ENCODE measurements at places on chromosomes 16 and 17. TPM values are rescaled to one million over a fixed set of nuclear protein-coding genes. Genes with fewer than 3 reads are reported as not detected.

ZACN gene
- not detected for total RNA-seq

SMIM5 gene
- total RNA-seq = under 0.01 TPM

NACA2 gene
- not detected for total RNA-seq

PIRT gene
- total RNA-seq = not detected

HOXB1 gene
- total RNA-seq = not detected

MPO gene
- total RNA-seq = not detected

KRTAP3-1 gene
- not detected for total RNA-seq

- peak; percentile 81 for DNase-seq
Measured at GRCh38 chr16:25126820-25127232, 15.3 kb downstream of the LCMT1 start.

- DNase-seq = peak; percentile 72
Measured at GRCh38 chr17:77125432-77125901, 15.3 kb upstream of the SEC14L1 start.

DNA sequence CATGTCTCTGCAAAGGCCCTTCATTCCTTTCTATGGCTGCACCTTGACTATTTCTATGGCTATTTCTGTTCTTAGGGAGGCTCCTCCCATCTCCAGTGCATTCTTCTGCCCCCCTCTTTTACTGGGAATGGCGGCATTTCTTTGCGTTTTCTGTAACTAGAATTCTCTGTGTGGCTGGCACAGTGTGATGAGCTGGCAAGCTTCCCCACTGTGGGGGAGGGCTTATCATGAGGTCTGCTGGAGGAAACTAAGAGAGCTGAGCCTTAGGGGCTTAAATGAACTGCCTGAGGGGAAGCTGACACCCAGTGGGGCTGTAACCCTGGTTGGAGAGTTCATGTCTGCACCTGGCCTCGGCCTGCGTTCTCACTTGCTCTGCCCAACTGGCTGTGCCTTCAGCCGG is 1.5 kb upstream of the CARD14 start:
- DNase-seq = no peak

- DNase-seq = no peak
Measured at GRCh38 chr16:81881228-81881627, 102.1 kb downstream of the PLCG2 start.

GRCh38 chr16:54673313-54673712 is 257.4 kb upstream of the IRX5 start:
- no peak for DNase-seq

DNA sequence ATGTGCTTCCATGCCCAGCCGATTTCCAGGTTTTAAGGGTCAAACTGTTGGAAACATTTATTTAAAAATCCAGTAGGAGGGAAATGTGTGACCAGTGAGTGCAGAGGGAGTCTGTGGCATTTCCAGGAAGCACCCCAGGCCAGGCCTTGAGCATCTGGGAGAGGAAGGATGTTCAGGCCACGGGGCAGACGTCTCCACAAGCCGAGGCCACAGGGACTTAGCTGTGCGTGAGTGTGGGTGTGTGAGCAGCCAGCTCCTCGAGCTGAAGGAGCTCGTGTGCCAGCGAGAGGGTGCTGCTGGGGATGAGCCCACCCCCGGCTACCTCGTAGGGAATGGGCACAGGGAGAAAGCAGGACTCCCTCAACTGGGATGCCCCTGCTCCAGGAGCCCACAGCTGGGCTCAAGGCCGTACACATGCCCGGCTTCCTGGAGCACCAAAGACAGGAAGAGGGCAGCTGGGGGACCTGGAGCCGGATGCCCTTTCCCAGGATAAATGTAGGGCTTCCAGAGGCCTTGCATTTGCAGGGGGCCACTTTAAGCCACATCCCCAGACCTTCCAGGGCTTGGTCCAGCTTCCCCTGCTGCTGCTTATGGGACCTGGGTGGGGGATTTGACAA is 12.5 kb downstream of the NPTX1 start:
- DNase-seq = no peak

GRCh38 chr17:82249896-82250581 is 21.2 kb downstream of the SLC16A3 start:
- DNase-seq = no peak

- no peak for DNase-seq
Measured at GRCh38 chr17:8019166-8019565, 16.8 kb downstream of the GUCY2D start.

- no peak for DNase-seq
Measured at GRCh38 chr16:69260506-69260905, 50.6 kb upstream of the VPS4A start.

DNA sequence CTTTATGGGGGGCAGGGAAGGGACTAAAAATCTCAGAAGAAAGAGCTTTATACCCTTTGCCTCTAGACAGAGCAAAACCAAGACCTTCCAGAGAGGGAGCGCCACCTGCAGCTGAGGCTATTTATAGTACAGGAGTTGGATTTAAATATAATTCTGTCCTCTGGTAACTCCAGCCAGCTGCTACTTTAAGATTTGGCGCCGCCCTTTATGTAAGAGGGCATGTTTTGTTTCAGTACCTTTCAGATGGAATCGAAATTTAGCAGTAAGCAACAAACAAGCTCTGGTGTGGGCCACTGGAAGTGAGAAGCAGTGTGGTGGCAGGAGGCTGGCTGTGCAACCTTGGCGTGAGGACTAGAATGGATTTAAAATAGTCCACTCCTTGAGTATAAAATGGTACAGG is 5.2 kb upstream of the GUCY2D start:
- DNase-seq = peak; percentile 53

GRCh38 chr16:52629296-52629695 is 82.4 kb upstream of the TOX3 start:
- DNase-seq = no peak

DNA sequence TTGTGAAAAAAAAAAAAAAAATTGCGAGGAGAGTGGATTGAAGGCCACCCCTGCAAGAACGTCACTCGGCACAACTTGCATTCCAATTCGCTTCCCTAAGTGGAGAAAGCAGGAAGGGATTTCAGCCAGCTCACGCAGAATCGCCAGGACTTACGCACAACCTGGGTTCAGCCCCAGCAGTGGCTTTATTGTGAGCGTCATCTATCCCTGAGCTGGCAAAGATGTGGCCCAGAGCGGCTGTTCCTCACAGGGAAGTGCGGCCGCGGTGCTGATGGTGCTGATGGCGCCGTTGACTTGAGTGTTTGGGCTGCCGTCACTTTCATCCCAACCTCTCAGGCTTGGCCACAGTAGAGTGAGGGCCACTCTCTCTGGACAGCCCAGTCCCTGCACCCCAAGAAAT is 197.6 kb downstream of the NTN1 start:
- no peak for DNase-seq

DNA sequence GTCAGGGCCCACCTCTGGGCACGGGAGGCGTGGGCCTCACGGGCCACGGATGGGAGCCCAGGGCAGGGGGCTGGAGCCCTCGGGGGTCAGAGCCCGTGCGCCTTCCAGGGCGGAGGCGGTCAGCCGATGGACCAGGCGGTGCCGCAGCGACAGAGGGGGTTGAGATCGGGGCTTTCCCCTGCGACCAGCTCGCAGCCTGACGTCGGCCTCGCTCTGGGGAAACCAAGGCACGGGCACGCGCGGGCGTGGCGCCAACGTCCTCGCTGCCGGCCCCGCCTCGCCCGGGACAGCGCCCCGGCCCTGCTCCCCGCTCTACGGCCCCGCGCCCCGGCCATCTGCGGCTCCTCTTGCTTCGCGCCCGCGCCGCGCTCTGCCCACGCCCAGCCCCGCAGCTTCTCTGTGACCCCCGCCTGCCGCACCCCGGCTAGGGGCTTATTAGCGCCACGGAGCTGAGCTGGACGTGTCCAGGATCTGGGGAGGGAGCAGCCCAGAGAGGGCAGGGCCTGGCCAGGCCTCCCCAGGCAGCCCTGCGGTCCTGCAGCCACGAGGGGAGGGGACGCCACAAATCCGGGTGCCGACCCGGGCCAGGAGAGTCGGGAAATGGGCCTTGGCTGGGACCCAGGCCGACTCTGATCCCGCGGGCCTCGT is 13.5 kb downstream of the ACTG1 start:
- no peak for DNase-seq

- no peak for DNase-seq
Measured at GRCh38 chr17:67544364-67544955, 167.4 kb downstream of the PITPNC1 start.

- DNase-seq = no peak
Measured at GRCh38 chr17:50556803-50557202, 3.7 kb upstream of the CACNA1G start.

DNA sequence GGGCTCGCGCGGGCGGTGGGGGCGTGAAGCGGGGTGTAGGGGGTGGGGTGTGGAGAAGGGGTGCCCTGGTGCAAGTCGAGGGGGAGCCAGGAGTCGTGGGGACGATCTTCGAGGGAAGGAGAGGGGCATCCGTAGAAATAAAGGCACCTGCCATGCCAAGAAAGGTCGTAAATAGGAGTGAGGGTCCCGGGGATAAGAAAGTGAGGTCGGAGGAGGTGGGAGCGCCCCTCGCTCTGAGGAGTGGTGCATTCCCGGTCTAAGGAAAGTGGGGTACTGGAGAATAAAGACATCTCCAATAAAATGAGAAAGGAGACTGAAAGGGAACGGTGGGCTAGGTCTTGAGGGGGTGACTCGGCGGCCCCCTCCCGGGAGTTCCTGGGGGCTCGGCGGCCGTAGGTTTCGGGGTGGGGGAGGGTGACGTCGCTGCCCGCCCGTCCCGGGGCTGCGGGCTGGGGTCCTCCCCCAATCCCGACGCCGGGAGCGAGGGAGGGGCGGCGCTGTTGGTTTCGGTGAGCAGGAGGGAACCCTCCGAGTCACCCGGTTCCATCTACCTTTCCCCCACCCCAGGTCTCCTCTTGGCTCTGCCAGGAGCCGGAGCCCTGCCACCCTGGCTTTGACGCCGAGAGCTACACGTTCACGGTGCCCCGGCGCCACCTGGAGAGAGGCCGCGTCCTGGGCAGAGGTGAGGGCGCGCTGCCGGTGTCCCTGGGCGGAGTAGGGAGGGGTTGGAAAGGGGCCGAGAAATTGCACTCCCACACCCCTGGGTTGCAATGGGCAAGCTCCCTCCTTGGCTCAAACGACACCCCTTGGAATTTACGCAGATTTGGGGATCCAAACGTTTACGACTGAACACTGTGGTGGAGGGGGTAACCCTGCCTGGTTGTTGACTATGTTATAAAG is 888 bp downstream of the CDH1 start:
- DNase-seq = no peak

DNA sequence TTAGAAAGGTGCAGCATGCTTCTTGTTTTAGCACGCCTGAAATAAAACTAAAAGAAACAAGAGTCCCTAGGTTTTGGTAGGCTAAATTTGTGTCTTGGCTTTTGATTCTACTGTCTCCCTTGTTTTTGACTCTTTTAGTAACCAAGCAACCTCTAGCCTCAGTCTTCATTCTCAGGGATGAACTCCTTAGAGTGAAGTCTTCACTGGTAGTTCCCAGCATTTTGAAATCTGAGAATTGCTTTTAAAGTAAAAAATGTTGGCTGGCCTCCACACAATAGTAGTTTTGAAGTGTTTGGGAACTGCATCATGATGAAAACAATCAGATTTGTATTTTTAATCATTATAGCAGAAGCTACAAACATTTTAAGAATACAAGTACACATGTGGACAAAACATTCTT is 6.1 kb upstream of the CDR2 start:
- peak; percentile 61 for DNase-seq

- no peak for DNase-seq
Measured at GRCh38 chr17:80872001-80872500, 119.6 kb upstream of the CHMP6 start.

GRCh38 chr16:3234543-3234856 is 458 bp downstream of the ZNF200 start:
- DNase-seq = no peak

DNA sequence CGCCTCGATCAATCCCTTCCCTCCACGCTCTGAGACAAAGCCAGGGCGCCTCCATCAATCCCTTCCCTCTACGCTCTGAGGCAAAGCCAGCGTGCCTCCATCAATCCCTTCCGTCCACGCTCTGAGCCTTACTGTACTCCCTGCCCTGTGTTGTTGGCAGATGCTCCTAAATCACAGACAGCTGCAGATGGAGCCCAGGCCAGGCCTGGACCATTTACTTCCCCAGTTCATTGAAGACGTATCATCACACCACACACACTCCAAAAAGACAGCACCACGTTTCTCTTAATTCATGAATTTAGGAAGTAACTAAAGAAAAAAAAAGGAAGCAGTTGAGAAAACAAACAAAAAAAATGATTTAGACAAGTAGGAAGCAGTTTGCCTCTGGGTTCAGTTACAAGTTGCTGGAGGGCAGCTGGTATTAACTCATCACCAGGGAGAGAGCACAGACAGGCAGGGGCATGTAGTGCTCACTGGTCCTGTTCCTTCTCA is 7.4 kb upstream of the CD300LD start:
- no peak for DNase-seq

- no peak for DNase-seq
Measured at GRCh38 chr16:73287859-73288405, 240.0 kb upstream of the ZFHX3 start.

DNA sequence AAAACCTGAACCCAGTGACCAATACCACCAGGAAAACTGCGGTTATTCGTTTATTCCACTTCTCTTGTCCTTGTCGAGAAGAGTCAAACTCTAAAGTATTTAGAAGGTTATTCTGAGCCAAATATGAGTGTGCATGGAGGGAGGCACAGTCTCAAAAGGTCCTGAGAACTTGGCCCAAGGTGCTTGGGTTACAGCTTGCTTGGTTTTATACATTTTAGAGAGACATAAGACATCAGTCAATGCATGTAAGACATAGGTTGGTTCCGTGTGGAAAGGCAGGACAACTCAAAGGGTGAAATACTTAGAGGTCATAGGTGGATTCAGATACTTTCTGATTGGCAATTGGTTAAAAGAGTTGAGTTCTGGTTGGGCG is 681 bp upstream of the TRAP1 start:
- DNase-seq = no peak

DNA sequence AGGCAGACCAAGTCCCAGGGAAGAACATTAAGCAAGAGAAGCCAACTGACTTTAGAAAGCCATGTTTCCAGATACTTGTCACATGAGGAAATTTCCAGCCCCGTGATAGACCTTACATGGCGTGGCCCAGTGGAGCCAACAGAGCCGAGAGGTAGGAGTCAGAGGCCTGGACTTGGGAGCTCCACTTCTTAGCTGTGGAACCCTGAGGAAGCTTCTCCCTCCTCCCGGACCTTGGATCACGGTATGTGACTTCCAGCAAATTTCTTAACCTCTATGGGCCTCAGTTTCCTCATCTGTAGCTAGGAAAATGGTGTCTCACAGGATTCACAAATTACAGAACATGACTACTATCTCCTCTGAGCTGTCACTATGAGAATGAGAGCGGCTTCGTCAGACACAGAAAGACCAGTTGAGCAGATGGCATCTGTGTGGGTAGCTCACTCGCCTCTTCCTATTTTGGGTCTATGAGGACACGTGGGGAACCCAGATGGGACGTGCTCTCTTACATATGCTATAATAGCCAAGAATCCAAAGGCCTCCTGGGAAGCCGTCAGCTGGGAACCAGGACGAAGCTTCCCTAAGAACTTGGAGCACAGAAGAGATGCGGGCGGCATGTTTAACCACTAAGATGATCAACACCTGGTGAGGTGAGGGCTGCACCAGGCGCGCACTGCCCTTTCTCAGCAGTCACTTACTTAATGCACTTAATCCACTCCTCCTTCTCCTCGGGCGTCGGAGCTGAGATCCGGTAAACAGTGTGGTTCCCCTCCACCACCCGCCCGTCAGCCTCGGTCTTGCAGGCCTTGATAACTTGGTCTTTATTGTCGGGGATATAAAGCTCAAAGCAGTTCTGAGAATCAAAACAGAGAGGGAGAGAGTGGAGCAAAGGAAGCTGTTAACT is 102.3 kb downstream of the CYTH1 start:
- DNase-seq = peak; percentile 86

Measured in fibroblast of villous mesenchyme (primary cell).